ENCODE measurements at places on chromosomes 4 and X. TPM values are rescaled to one million over a fixed set of nuclear protein-coding genes. Genes with fewer than 3 reads are reported as not detected.

DNA sequence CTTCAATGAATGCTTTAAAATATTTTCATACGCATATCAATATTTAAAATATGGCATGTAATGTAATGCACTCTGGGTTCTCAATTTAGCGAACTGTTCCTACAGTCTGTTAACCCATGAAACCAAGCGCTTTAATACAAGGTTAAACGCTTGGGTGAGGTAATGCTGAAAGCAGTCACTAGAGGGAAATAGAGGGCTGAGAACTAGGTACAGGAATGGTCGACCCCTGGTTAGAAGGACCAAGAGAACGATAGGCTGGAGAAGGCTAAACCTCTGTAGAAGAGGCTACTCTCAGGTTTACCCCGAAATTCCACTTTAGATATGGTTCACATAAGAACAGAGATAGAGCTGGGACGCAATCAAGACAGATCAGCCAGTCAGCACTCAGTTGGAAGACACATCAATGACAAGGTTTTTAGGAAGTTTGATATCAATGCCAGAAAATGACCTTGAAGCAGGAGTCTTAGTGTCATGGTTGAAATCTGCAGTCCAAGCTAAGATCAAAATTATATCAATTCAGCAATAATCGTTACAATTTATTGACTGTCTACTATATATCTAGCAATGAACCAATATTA lies 26.9 kb downstream of the ARSJ start:
- no peak for DNase-seq

- DNase-seq = no peak
Observed at GRCh38 chrX:10015723-10016518, 48.8 kb downstream of the CLDN34 start.

DNA sequence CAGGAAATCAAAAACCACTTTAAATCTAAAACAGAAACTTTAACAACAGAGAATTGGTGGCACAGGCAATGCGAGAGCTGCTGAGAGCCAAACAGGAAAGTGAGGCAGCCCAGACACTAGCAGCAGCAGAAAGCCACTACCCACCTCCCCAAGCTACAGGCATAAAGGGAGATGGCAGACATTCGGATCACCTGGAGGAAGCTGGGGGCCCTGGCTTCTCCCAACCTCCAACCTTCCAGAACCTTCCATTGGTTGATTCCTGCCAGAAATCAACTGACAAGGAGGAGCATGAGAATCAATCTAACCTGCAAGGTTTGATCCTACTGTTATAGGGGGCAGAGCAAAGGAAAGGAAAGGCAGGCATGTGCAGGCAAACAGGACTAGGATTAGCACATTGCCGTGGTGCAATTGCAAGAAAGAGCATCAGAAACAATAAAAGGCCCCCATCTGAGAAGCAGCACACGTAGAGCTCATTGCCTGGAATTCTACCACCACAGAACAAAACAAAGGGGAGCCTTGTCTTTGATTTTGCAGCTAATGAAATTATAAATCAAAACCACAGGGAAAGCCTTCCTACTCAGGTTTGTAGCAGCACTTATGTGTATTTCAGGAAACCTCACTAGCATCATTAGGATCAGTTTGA lies 427.3 kb upstream of the RASGEF1B start:
- no peak for DNase-seq

DNA sequence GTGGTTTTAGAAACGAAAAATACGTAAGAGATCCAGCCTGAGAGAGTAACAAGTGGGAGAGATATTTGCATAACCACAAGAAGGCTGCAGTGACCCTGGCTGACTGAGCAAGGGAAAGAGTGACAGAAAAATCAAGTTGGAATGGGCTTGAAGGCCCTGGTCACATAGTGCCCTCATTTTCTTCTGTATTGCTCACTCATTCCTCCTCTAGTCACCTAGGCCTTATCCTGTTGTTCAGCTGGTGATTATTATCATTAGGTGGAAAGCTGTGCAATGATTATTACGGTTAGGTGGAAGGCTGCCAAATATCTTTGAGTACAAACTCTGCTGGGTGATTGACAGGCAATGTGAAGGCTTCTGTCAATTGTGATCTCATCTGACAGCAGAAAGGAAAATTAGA lies 2384.1 kb downstream of the PCDH7 start:
- DNase-seq = no peak

DNA sequence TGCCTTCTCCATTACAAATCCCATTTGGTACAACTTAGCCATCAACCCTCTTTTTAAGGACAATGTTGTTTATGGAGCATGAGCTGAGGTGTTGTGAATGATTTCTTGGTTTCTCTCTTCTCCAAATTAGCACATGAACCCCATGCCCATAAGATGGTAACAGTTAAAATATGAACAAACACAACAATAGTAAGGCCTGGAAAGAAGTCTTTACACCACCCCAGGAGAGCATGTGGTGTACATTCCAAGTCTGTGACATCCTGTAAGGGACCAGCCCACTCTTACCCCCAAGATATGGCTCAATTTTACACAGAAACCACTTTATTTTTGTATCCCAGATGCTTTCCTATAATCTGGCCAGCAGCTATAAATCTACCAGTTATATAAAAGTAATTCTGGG lies 226.1 kb downstream of the COX18 start:
- no peak for DNase-seq

- no peak for DNase-seq
Observed at GRCh38 chrX:74519870-74520269, 94.6 kb downstream of the RLIM start.

- DNase-seq = no peak
Observed at GRCh38 chrX:103831342-103831802, 685 bp downstream of the RAB9B start.

- no peak for DNase-seq
Observed at GRCh38 chr4:80125252-80126177, 52.5 kb upstream of the ANTXR2 start.

- DNase-seq = no peak
Observed at GRCh38 chrX:70033348-70034051, 16.2 kb downstream of the AWAT2 start.

DNA sequence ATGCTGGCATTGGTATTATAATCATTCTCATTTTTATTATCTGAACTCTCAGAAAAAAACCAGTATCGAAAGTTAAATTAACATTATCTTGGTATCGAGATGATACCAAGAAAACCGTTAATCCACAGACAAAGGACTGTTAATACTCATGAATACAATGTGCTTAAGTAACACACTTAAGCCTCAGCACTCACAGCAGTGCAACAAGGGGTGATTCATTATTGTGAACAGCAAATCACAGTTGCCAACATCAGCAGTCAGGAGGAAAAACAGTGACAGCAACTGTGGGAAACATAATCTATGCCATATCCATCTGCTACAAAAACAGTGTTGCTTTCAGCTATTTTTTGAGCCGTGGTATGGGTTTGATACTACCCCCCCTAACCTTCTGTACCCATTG lies 210.9 kb upstream of the ATOH1 start:
- DNase-seq = no peak

GRCh38 chrX:16897445-16897844 lies 27.3 kb upstream of the RBBP7 start:
- DNase-seq = no peak

GRCh38 chrX:10011261-10011931 lies 44.2 kb downstream of the CLDN34 start:
- DNase-seq = no peak

PPBP gene
- not detected for total RNA-seq

PF4V1 gene
- total RNA-seq = not detected

SPATA4 gene
- total RNA-seq = not detected

BLOC1S4 gene
- total RNA-seq = 10.2 TPM

MTTP gene
- total RNA-seq = not detected

OPRPN gene
- total RNA-seq = not detected

CT55 gene
- not detected for total RNA-seq

MID2 gene
- total RNA-seq = 44.1 TPM

GAGE13 gene
- total RNA-seq = not detected
